Stimulated activated naive B cell treated with anti-CD40 and anti-IgM and Interleukin-4, amounts not matched to agents 10 μg/mL and 1 μg/mL and 100 μg/mL, for 72 hours (primary cell): ENCODE measurements at places on chromosomes 4 and X.
A peak's percentile ranks its signal among the peaks of the same experiment; 100 is the strongest.

GRCh38 chr4:74615411-74615810 is 170.5 kb downstream of the AREG start:
- DNase-seq = no peak

DNA sequence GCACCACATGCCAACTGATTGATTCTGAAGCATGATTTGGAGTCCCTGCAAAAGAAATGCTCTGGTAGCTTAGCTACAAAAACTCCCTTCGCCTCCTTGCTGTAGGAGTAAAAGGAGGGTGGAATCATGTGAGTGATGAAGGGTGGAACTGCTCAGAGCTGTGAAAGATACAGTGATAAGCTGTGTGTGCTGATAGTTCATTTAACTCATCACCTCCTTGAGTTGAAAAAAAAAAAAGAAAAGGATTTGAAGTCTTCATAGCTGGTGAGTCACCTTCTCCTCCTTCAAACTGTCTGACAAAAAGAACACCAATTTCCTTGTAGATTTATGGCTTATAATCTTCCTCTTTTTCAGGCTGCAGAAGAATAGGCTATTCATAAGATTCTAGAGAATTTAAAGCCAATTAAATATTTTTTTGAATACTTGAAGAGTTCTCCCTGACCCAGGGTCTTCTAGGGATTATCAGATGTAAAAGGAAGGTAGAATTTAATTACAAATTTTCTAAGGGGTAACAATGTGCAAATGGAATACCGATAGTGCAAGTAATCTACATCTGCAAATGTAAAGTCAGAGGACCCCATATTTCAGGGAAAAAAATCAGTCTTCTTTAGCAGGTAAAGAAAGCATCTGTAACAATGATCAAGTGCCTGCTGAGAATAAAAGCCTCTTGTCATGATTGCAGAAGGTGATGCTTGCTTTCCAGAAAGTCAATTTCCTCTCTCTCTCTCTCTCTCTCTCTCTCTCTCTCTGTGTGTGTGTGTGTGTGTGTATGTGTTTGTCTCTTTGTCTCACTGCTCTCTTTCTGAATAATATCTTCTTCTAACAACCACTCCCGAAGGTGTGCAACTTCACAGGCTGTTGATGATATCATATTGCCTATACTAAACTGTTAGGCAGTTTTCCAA is 208.8 kb upstream of the VEGFC start:
- no peak for DNase-seq

- no peak for DNase-seq
Observed at GRCh38 chrX:39819921-39820849, 277.6 kb downstream of the BCOR start.

- DNase-seq = no peak
Observed at GRCh38 chr4:140113653-140114052, 40.3 kb downstream of the MAML3 start.

GRCh38 chr4:157776930-157777528 is 395.8 kb downstream of the GASK1B start:
- no peak for DNase-seq

DNA sequence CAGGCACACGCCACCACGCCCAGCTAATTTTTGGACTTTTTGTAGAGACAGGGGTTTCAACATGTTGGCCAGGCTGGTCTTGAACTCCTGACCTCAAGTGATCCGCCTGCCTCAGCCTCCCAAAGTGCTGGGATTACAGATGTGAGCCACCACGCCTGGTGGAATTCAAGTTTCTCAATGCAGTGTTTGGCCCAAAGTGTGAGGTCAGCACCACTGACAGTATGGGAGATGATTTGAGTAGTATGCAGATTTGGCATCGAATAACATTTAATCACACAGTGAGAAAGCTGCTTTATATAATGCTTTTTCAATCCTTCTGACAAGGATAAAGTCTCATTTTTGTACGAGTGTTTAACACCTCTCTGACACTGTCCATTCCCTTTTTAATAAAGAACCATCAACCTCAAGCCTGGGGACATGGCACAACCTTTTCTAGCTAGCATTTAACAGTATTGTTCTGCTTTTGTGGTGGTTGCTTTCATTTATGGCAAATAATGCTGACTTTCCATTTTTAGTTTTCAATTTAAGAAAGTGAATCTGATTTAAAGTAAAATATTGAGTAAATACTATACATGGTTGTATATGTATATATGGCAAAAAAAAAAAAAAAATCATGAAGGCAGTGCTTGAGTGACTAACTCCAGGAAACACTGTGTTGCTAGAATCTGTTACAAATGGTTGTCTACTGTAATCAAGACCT is 4.3 kb upstream of the NSUN7 start:
- no peak for DNase-seq

GRCh38 chrX:73206366-73206765 is 8.3 kb downstream of the NAP1L2 start:
- no peak for DNase-seq

GRCh38 chrX:109472939-109473735 is 8.7 kb downstream of the GUCY2F start:
- DNase-seq = no peak

DNA sequence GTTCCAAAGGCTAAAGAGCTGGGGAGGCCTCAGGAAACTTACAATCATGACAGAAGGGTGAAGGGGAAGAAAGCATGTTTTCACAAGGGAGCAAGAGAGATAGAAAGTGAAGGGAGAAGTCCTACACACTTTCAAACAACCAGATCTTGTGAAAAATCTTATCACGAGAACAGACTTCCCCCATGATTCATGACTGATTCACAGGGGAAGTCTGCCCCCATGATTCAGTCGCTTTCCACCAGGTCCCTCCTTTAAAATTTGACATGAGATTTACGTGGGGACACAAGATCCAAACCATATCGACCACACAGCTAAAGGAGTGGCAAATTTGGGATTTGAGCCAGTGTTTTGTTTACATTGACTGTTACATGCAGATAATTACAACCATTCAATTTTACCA is 971.1 kb upstream of the HS3ST1 start:
- no peak for DNase-seq

GRCh38 chr4:38302910-38303309 is 342.7 kb downstream of the PTTG2 start:
- no peak for DNase-seq

DNA sequence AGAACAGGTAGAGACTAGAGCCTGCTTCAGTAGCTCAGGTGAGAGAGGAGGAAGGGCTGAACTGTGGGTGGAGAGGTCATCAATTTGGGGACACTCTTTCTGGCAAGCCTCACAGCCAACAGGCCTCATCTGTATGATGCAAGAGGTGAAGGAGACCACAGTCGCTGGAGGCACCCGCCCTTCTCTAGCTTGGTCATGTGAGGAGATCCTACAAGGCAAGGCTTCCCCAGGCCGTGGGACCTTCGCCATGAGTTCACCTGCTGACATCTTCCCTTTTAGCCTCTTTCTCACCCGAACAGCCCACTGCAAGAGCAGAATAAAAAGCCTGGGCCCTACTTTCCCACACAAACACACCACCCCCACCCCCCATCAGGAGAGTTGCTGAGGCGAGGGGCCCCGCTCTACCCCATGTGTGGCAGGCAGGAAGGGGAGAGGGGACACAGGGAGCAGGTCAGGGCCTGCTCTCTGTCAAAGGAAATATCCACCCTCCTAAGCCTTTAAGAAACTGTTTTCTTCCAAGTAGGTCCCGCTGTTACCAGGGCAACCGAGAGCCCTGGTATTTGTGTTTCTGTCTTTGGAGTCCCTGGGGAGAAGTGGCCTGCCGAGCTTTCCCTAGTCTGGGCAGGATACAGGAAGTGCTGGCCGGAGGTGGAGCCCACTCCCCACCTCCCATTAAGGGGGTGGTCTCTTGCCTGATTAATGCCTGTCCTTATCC is 8.1 kb downstream of the RTL5 start:
- DNase-seq = no peak

DNA sequence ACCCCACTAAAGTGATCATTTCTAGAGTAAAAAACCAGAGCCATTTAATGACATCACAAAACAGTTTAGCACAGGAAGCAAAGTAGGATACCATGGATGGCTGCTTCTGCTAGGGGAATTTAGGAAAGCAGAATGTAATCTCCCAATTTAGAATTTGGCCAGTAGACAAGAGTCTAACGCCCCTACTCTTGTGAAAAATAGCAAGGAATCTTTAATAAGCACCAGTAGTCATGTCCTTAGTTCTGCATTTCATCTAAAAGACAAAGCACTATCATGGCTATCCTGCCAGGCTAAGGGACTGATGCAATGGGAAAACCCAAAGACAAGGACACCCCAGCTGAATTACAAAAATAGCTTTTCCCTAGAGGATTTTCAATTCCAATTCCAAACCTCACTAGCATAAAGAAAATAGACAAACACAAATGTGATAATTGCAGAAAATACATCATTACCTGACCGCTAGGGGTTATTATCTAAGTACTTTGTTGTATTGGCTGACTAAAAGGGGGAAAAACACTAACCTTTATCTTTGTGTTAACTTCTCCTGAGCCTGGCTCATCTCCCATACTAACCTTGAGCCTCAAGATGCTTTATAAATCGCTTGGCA is 2.6 kb upstream of the AMMECR1 start:
- DNase-seq = no peak

DNA sequence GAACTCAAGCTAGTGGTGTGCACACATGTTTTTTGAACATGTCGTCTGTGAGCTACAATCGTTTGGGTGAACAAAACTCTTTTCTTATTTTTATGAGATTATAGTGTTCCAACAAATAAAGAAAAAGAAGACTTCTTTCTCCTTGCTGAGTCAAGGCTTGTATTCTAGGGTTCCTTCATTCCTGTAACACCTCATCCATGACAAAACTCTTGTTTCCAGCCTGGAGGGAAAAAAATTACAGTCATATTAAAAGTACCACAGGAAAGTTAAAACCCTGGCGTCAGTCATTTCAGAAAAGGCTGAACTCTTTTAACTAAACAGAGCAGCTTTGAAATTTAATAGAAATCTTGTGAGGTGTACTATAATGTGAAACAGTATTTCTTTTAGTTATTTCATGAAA is 79.2 kb upstream of the BOD1L1 start:
- DNase-seq = no peak

GRCh38 chrX:134679221-134679620 is 20.9 kb upstream of the PLAC1 start:
- DNase-seq = no peak

- no peak for DNase-seq
Observed at GRCh38 chrX:133497356-133497755, 82.1 kb upstream of the GPC4 start.

DNA sequence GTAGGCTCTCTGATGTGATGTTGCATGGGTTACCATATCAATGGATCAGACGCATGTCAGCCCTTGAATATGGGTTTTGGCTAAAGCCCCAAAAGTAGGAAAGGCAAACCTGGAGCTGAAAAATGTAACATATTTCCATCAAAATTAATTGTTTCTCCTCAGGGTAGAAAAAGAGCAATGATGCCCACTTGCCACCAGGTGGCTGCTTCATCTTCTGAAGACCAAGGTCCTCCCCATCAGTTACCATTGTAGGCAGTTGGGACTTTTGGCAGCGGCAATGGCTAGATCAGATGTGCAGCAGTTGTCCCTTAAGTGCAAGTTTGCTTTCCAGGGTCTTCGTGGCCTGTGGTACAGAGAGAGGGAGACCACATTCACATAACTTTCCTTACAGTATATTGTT is 118.2 kb downstream of the NAF1 start:
- DNase-seq = peak; percentile 11
